ENCODE measurements at places on chromosomes 11 and 22.
A peak's percentile ranks its signal among the peaks of the same experiment; 100 is the strongest.

DNA sequence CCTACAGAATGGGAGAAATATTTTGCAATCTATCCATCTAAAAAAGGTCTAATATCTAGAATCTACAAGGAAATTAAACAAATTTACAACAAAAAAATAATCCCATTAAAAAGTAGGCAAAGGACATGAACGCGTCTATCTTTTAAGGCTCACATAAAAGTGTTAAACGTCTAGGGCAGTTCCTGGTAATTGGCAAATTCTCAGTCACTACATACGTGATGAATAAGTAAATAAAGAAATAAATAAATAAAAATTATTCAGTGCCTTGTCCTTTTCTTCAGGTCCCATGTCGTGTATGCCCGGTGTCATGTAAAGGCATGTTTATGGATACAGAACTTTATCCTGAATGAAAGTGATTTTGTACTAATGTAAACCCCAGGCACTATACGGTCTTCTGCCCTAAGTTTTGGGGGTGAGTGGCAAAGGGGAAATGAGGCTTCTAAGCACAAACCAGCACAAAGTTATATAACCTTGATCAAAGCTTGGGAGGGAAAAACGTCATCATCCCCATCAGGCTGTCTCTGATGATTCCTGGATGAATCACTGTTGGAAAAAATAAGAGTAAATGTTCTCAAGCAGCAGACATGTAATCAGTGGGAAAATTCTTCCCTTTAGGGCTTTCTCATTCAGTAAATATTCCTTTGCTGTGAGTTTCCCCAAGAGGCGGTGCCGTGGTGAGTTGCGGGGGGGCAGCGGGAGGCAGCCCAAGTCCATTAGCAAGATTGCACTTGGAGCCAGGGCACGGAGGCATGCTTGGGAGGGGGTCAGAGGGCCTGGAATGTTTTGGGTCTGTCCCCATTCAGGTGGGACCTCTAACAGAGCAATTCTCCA lies 30.4 kb upstream of the MICAL2 start:
- peak; percentile 99 for DNase-seq

DNA sequence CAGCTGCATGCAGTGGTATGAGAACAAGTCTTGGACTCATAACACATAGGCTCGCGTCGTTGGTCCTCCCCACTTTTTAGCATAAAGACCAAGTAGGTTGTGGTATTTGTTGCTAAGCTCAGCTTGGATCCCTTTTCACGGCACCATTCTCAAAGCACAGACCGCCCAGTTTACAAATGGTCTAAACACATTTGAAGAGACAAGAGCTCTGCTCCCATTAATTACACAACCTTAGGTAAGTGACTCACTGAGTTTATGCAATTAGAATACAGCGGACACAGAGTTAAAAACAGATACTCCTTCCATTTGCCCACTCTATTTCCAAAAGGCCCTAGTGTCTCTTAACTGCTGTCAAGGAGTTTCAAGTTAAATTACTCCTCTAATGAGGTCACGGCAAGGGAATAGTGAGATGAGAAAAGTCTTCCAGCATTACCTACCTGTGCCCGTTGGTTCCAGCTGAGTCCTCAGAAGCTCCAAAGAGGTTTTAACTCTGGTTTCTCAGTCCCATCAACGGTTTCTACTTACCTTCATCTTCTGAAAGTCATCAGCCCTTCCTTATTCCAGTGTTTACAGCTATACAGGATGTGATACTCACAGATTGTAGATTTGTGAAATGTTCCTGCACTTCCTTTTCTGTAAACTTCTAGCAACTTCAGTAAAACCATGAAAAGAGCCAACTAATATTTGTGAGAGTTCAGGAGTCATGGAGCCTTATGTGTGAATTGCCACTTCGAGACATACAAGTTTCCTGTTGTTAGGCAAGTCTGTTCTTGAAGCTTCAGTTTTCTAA lies at the start of gene MS4A6A:
Gene MS4A6A (minus strand): TSS at position 543 of the 790 bp plus-strand sequence. CDS start 1,356 bp downstream, outside the sequence.
- DNase-seq = no peak

DNA sequence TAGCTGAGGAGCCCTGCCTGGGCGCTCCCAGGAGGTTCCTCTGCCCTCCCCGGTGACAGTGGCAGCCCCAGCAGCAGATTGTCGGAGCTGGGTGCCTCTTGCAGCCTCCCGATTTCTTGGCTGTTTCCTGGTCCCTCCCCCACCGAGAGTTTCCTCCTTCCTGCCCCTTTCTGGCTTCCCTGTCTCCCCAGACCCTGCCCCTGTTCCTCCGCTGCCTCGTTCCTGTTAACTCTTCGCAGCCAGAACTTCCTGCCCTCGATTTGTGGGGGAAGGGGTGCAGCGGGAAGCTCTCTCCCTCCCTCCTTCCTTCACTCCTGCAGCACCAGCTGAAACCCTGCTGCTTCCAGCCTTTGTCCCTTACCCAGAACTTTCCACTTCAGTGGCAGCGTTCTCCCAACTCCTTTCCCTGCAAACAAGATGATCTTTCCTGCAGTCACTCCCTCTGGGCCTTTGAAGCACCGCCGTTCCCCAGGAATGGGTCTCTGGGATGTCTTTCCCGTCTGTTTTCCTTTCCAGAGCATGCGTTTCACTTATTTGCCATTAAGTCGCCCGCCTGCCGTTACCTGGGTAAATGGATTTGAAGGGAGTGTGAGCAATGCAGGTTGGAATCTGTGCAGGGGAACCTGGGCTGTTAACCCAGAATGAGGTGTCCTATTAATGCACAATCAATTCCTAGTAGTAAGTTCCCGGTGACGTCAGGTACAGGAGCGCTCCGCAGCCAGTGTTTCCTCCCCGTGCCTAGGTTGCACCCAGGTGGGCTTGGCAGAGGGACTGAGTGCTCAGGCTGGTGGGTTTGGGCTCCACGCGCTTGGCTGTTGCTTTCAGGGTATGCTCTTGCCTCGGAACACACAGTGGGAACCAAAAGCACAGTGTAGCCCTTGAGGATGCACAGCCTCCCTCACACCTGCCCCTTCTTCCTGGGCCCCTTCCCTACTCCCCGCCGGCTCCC lies 4.3 kb downstream of the GRK2 start:
- DNase-seq = peak; percentile 51

- DNase-seq = peak; percentile 61
Measured at GRCh38 chr11:60831501-60832079, 10.3 kb upstream of the CCDC86 start.

GRCh38 chr22:29784451-29785361 lies 17.5 kb downstream of the UQCR10 start:
- DNase-seq = no peak

GRCh38 chr11:11836676-11837231 lies 5.0 kb upstream of the USP47 start:
- no peak for DNase-seq

DNA sequence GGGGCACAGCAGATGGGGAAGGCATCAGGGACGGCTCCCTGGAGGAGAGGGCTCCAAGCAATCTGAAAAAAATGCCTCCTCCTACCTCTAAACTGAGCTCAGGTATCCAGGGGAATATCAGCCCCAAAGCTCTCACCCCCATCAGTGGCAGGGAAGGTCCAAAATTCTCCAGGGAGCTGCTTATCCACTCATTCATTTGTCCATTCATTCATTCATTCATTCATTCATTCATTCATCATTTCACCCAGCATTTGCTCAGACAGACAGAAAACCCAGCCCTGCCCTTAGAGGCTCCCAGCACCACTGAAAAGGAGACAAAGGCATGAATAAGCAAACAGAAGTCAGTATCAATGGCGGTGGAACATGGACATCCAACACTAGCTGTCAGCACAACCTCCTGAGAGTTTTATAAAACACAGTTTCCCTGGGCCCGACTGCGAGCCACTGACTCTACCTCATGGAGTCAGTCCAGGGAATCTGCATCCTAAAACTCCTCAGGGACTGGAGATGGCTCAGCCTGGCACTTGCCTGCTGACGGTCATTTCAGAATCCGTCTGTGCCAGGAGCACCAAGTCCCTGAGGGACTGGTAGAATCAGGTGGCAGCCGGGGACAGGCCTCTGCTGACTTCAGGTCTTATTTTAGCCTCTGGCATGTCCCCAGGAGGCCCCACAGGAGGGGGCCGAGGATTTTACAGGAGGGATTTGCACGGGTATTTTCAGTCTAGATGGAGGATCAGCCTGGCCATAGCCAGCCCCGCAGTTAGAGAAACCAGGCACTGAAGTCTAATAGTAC lies 164.6 kb downstream of the MN1 start:
- DNase-seq = no peak

DNA sequence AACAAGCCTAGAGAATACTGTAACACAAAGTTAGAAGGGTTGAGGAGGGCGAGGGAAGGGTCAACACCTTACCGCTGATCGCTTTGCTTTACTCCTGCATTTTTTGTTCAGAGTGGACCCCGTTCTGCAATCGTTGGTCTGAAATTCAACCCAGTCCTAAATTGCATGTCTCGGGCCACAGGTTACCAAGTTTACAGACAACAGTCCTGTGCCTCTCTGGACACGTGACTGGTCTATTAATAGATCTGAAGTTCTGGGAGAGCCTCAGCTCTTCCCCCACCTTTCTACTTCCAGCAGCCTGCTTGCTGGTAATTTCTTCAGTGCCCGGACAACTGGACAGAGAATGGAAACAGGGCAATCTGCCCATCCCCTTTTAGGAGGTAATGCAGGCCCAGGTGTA lies 74.2 kb downstream of the STIM1 start:
- peak; percentile 67 for DNase-seq

DNA sequence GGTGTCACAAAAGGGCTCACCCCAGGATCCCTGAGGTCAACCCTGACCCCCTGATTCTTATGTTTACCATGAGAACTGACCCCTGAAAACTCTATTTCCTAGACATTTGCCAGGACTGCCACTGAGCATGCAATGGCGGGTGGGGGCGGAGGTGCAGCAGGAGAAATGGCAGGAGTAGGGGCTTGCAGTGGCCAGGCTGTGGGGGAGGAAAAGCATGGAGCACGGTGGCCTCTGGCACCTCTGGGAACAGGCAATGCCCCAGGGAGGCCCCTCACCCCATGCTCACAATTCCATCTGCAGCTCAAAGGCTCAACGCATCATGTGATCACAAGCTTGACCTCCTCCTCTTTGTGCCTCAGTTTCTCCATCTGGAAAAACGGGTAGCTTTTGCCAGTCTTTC lies 46.5 kb upstream of the FGF3 start:
- DNase-seq = no peak

DNA sequence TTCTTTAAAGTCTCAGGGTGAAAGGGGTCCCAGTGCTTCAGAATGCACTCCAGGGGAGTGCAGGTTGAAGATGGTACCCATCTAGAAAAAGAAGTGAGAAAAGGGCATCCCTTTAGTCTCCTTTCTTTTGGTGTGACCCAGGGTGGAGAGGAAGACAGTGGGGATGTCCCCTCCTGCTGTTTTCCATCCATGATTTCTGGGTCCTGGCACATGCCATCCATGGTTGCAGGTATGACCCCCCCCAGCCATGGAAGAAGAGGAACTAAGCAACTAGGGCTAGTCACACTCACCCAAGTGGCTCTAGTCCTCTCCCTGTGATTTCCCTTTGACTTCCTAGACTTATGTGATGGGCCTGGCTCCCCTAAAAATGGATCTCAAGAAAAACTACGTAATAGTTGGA lies 15.9 kb upstream of the EI24 start:
- no peak for DNase-seq

DNA sequence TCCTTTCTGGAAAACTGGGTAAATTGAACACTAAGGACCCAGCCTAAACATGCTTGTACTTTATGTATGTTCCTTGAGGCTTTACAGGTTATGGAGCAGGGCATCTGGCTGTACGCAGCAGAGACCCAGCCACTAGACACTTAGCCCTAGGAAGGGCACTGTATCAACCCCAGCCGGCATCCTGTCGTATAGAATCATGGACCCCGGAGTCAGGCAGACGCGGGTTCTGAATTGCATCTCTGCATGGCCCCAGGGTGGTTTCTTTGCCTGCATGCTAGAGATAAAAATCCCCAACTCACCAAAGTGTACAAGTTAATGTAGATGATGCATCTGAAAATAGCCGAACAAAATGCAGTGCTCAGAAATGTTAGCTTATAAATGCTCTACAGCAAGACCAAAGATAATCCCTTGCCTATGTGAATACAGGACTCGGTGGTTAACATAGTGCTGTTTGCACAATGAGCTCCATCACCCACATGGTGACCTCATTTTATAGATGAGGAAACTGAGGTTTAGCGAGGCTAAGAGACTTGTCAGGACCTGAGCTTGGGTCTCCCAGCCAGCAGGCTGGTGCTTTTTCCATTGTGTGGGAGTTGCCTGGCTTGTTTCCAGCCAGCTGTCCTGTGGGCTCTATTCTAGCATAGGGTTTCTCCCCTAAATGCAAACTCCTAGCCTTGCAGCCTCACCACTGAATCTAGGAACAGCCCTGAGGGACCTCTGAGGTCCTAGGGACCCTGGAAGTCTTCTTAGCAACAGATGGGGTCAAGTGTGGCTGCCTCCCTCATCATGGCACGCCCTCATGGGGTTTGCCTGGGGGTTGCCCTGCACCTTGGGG lies 7.3 kb downstream of the CD6 start:
- no peak for DNase-seq

DNA sequence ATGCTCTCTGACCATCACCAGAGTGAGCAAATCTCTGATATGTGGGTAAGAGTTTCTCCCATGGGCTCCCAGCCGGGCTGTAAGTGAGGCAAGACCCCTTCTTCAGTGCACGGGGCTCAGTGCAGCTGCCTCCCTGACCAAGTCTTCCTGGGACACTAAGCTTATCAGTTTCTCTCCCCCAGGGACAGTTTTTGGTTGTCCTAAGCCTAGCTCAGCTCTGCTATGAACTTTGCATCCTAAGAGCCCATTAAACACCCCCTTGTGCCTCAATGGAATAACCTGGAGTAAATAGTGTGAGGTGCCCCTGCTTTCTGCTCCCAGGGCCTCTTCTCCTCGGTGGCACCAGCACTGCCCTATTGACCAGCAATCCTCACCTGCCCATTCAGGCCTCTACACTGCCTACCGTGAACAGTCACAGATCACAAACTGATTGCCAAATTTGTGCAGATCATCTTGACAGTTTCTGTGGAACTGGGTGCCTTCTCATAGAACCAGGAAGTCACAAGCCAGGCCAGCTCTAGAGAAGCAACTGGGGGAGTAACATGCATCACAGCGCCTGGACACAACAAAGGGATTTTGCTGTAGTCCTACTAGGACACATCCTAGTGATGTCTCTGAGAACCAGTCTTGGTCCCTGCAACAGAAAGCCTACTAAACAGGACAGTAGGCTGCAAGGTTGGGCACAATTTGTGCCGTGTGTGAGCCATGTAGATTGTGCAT lies 19.5 kb upstream of the IGLL5 start:
- DNase-seq = no peak

DNA sequence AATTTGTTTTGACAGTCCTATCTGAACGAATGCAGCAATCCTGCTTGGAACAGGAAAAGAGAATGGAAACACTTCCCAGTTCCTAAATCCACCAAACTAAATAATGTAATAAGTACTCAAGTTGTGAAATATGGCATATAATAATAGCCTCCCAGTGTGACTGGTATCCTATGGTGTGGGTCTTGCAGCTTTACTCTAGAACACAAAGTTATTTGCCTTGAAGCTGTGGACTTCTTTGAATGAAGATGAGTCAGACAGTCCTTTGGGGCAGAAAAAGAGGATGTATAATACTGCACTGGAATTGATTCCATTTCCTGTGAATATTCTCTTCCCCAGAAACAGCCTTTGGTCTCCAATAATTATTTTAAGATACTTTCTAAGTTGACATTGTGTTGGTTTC lies 887.0 kb downstream of the KCNA4 start:
- DNase-seq = peak; percentile 62

DNA sequence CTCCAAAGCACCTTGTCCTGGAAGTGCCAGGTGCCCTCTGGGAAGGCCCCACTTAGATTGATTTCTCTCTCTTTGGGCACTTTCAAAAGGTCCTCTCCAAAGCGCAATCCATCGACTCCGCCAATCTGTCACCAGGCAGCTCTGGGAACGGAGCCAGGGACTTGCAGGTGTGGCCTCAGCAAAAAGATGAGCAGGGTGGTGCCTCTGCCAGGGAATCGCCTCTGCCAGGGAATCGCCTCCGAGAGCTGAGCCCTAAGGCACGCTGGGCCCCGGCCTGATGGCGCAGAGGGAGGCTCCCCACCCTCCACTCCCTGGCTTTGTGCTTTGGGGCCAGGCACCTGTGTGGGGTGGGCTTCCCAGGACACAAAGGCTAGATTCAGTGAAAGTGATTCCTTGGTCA lies 1391.3 kb downstream of the TBC1D22A start:
- DNase-seq = no peak

Data from mesenchymal stem cell (in vitro differentiated cells and primary cell).